ENCODE measurements at places on chromosomes 5 and 9. TPM values are rescaled to one million over a fixed set of nuclear protein-coding genes. Genes with fewer than 3 reads are reported as not detected.

Gene BTNL8
- total RNA-seq = 4.2 TPM

Gene TEX48
- total RNA-seq = not detected

Gene FOXD4L6
- not detected for total RNA-seq

DNA sequence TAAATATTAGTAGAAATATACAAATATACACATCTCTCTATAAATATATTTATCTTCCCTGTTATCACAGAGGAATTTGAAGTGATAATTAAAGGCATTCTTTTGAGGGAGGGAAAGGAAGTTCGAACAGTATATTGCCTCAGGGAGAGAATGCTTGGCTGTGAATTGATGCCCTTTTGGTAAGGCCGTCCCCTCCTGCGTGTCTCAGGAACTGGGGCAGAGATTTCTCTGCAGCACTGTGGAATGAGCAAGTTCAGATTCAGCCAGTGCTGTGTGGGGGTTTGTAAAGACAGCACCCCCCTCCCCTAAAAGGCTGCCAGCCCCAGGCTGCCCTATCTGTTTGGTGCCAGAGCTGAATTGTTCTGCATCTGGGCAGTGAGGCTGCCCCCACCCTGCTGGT is 42.0 kb downstream of the UBE2QL1 start:
- DNase-seq = no peak

DNA sequence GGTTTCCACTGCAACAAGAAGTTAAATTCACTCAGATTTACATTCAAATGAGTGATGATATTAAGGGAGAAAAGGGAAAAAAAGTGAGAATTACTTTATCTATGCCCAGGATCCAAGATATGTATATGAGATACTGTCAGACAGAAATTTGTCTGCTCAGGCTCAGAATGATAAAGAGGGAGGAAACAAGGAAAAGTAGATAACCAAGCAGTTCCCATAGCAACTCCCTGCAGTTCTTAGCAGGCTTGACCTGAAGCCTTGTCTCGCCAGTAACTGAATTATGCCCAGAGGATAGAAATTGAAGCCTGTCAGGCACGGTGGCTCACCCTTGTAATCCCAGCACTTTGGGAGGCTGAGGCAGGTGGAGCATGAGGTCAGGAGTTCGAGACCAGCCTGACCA is 304.4 kb downstream of the TLE1 start:
- DNase-seq = no peak

DNA sequence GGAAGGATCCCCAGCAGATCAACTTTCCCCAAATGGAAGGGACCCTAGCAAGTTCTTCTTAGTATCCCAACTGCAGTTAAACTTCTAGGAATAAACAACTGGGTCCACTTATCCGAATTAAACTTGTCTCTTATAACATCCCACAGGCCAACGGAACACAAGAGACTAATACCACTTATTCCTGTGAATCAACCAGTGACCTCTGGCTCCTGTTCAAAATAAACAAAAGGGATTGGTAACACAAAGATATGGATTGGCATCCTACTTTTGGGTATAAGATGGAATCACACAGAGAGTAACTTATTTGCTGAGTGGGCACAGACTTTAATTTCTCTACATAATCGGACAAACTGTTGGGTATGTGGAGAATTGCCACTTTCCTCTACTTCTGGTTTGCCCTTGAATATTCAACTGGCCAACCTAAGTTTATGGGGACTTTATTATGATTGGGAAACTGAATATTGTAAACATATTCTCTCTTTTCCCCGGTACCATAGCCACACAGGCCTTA is 12.4 kb upstream of the PAIP1 start:
- DNase-seq = no peak

Data from thyroid gland (tissue), 4 donors.